Activated naive CD4-positive, alpha-beta T cell treated with anti-CD3 and anti-CD28 coated beads, Interleukin-2, amount 10 ng/mL, durations not matched to agents 5 hours and 36 hours (primary cell): ENCODE measurements at places on chromosomes 11 and 22. TPM values are rescaled to one million over a fixed set of nuclear protein-coding genes. Genes with fewer than 3 reads are reported as not detected.

The OR8D1 gene
- not detected for total RNA-seq

The APOC3 gene
- total RNA-seq, result not detected

The USH1C gene
- total RNA-seq, result not detected

The CECR2 gene
- 0.02 TPM for total RNA-seq

The TOP3B gene
- total RNA-seq, result 45.7 TPM

The NECTIN1 gene
- 0.55 TPM for total RNA-seq

The HEPHL1 gene
- total RNA-seq, result not detected

The ZBTB16 gene
- total RNA-seq, result 4.8 TPM

The NLRX1 gene
- total RNA-seq, result 24.3 TPM

The CCDC188 gene
- total RNA-seq, result 0.14 TPM

The CARNS1 gene
- 1.1 TPM for total RNA-seq

The IGF2 gene
- not detected for total RNA-seq

The THOC5 gene
- 51.5 TPM for total RNA-seq

The ZNF280A gene
- total RNA-seq, result not detected
